ENCODE measurements at places on chromosomes 2 and 18.

DNA sequence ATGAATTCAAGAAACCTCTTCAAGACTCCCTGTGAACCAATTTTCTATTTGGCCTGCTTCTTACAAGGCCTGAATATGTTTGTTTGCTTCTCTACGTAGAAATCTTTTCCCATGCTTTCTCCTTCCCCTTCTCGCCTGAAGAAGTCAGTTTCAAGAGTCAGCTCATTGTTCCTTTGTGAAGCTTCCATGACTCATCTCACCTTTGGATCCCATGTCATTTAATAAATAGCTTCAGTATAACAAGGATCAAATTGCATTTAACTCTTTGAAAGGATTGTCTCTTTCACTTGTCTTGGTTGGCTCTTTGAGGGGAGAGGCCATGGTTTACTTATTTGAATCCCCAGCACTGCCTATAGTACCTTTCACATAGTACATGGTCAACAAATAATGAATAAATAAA, 28.4 kb downstream of the CPS1 start:
- no peak for DNase-seq

GRCh38 chr2:189393440-189394111, 47.7 kb upstream of the WDR75 start:
- DNase-seq, result no peak

DNA sequence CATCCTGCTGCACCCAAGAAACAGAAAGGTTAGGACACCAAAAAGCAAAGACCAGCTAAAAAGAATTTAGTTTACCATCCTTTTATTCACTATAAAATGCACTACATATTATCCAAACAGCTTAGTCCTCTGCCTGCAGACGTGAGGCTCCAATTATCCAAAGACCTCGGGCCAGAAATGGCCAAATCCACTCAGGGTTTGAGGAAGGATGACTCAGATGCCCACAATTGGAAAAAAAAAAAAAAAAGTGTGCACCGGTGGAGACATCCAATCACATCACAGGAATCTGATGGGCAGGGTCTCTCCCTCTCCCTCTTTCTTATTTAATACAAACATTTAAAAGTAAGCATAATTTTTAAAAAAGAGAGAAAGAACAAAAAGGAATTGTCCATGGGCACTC, 65.7 kb downstream of the TRABD2A start:
- DNase-seq, result no peak

DNA sequence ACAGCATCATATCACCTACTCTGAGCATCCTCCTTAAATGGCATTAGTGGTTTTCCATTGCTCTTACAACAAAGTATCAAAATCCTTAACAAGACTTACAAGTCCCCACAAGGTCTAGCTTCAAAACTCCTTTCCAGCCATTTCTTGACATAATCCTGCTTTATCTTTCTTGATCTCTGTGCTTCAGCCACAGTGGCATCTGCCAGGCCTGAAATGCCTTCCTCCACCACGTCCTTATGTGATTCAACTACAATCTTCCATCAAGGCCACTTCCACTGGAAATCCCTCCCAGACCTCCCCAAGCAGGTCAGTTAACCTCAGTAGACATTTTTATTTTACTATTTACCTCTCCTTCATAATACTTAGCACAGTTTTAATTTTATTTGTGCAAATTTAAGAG, 83.8 kb upstream of the CCDC150 start:
- DNase-seq, result no peak

GRCh38 chr2:7329465-7329864, 412.3 kb downstream of the RNF144A start:
- DNase-seq, result no peak

- DNase-seq, result no peak
These were observed 132.3 kb upstream of the DLX2 start for GRCh38 chr2:172234716-172235691.

GRCh38 chr2:105798595-105798994, 53.9 kb downstream of the NCK2 start:
- no peak for DNase-seq

DNA sequence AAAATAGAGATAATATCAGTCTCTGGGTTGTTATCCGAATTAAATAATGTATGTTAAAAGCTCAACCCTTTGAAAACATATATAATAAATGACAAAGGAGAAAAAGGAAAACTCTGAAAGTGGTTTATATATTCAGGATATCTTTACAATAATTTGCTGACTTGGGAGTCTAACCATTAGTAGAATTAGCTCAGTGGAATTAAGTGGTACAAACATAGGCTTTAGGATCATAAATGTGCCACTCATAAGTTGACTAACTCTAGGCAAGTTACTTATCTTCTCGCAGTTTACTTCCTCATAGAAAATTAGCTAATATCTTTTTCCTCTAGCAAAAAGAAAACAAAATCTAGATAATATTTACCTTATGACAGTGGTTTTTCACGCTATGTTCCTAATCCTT, 44.6 kb downstream of the HEATR5B start:
- no peak for DNase-seq

DNA sequence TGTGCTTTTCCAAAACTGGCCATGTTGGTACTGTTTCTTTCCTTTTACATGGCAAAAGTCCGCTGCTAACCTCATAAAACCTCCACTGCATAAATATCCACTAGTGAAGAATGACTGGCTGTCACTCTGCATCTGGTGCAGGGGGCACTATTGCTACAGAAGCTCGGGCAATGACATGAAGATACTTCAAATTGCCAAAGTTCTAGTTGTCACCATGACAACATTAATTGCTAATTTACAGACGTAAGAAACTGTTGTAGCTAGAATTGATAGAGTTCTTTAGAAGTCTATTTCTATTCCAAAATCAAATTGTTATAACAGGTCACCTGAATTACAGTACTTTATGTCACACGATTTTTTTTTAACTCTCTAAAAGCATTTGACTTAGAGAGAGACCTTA, 845 bp downstream of the CFAP210 start:
- no peak for DNase-seq

All from stimulated activated CD4-positive, alpha-beta T cell treated with anti-CD3 and anti-CD28 coated beads, Interleukin-1b, Interleukin-23, amount 100 ng/mL, for 1 hour (primary cell).